ENCODE measurements at places on chromosomes 13 and 19.

- DNase-seq: no peak
Observed at GRCh38 chr19:33862981-33863380, 66.3 kb downstream of the KCTD15 start.

DNA sequence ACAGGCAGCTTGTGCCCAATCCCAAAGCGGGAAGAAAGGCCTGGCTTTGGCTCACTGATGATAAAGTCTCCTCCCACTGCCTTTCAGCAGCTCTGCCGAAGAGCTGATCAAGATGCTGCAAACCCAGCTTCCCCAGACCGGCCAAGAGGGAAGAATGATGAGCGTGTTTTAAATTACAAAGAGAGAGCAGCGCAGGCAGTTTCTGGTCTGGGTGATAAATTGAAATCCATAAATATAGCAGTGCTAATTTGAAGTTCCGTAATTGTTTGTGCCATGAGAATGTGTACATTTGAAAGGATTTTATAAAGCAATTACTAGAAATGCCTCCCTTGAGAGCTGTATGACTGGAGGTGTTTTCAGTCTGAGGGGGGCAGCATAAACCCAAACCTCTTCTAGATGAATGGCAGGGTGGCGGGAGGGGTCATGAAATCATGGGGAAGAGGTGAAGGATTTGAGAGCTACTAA lies 171.8 kb downstream of the STK24 start:
- DNase-seq: no peak

GRCh38 chr19:42121656-42122069 lies 10.6 kb downstream of the POU2F2 start:
- peak; percentile 79 for DNase-seq

- DNase-seq: no peak
Observed at GRCh38 chr13:98877936-98878335, 99.9 kb downstream of the DOCK9 start.

DNA sequence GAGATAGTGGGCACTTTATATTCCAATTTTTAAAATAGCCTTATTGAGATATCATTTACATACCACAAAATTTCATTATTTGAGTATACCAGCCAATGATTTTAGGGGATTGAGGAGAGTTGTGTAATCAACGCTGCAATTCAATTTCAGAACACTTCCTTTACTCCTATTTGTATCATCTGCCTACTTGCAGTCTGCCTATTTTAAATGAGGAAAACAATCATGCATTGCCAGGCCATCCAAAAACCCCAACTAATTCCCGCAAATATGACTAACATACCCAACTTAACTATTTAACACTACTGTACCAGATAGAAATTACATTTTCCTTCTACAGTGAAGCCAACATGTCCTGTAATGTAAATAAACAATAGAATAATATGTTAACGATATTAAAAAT lies 26.7 kb downstream of the CAB39L start:
- DNase-seq: no peak

GRCh38 chr19:45156011-45156630 lies 4.7 kb downstream of the NKPD1 start:
- no peak for DNase-seq

DNA sequence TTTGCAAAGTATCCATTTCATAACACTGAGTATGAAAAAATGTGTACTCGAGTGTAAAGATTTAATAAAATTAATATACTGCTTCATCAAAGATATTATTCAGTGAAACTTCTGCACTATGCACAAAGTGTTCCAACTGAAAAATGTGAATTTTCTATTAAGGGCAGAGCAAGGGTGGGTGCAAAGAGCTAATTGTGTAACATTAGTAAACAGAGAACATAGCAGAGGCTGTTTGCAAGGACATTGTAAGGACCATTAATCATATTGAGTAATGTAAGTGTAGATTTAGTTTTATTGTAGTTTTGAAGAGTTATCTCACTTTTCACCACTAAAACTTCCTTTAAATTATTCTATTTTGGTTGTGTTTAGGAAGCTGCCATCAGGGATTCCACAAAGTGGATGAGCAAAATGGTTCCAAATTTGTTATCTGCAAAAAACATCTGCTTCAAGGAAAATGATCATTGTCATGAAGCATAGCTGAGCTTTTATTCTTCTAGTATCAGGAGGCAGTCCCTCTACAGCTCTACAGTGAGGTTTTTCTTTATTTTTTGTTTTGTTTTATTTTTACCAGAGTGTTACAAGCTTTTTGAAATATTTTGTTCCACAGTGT lies 1375.4 kb downstream of the SLITRK1 start:
- no peak for DNase-seq

- no peak for DNase-seq
Observed at GRCh38 chr13:49326222-49326917, 78.6 kb downstream of the CDADC1 start.

DNA sequence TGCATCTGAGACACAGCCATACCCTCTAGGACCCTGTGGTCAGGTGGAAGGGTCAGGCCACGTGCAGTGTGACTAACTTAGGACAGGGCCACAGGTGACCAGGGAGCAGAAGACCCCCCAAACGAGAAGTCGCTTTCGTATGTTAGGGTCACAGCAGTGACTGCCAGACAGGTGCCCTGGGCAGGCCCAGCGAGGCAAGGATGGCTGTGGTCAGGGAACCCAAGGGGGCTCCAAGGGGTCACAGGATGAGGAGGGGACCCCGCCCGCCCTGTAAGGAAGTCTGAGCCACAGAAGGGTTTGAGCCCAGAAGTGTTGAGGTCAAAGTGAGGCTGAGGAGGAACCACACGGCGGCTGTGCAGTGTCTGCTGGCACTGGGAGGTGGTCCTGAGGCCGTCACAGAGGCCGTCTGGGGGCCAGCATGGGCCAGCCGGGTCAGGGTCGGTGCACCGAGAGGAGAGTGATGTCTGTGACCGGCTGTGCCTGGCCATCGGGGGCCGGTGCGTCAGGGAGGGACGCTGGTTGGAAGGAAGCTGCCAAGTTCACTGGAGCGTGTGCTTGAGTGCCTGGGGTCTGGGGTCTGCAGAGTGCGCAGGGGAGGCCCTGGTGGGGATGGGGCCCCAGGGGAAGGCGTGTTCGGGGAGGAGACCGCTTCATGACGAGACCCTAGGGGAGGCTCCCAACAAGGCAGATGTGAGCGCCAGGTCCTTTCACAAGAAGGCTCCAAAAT lies 24.8 kb upstream of the TMEM255B start:
- DNase-seq: no peak

DNA sequence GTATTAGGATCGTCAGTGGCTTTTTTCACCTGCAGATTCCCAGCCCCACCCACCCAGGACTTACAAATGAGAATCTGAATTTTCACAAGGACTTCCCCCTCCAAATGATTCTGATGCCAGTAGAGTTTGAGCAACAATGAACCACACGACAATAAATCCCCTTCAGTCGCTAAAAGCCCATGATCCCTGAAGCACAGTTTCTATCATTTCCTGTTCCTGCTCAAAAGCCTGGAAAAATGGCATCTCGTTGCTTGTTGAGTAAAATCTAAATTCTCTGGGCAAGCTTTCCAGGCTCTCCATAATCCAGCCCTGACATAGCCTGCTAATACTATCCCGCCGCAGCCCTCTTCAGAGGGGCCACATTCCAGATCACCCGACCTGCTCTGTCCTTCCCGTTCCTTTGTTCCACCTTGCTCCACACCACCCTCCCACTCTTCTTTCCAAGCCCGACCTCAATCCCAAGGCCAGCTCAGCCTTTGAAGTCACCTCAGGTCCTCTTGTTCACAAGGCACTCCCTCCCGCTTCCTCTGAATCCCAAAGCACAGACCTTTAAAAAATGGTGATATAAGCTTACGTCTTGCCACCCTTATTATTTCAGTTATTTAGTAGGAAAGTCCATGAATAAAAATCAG lies 67.9 kb downstream of the NUFIP1 start:
- no peak for DNase-seq

DNA sequence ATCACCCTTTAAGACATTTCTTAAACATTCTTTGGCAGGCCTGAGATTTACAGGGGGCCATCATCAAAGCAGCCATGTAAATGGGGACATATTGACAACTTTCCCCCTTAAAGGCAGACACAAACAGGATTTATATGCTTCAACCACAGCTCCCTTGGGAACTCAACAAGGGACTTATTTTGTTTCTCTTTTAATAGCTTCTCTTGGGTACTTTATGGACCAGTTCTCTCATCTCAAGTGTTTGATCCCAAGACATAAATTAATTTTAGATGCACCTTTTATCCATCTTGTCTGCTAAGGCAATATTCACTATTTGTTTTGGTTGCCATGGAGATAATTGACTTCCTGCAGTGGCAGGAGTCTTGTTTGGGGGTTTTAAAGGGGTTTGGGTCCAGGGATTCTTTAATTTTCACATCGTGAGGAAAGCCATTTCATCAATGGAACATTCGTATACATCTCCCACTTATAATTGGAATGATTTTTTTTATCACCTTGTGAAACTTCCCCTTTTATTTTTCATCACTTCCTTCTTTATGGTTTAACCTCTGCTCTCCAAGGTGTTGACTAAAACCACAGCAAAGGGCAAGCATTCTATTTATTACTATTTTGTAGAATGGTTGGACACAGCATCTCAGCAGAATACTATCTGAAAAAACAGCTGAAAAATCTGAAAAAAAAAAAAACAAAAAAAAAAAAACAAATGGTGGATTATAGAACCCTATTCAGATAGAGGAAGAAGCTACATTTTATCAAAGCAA lies 726.0 kb downstream of the DIAPH3 start:
- DNase-seq: no peak

DNA sequence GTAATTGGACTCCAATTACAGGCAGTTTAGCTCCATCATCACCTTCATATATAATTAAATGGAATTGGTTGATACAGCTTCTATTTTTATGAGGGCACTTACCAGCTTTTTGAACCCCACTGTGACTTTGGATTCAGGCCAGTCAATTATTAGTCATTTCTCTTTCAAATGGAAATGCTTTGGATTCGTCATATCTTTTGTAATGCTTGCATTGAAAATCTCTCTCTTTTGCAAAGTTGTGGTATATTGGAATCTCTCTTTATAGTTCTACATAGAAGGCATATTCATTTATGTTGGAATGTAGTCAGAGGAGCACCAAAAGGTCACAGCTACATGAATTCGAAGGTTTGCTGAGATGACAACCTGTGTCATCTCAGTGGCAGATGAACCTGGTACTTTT lies 1074.3 kb upstream of the SLC10A2 start:
- no peak for DNase-seq

- DNase-seq: peak; percentile 65
Observed at GRCh38 chr19:42254089-42254849, 659 bp downstream of the ERF start.

DNA sequence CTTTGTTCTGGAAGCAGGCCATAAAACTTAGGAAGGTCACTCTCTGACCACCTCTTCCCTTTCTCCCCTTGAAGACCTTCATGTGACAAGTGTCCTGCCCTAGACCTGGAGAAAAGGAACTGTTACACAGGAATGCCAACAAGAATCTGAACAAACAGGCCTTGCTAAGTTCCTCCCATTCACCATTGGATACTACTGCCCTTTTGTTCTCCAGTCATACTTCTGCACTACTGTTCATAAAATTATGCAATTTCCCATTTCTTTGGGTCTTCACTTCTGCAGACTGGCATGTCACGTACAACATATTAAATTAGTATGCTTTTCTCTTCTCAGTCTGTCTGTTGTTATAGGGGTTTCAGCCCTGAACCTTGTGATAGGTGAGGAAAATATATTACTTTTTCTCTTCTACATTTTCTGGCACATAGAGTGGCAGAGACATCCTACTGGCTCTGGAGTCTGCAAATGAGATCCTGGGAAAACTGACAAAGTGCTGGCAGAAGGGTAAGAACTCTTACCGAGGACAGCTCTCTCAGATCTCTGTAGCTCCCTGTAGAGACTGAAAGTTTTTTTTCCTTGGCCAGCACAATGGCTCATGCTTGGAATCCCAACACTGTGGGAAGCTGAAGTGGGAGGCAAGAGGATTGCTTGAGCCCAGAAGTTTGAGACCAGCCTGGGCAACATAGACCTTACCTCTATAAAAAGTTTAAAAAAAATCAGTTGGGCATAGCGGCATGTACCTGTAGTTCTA lies 87.6 kb upstream of the SPRY2 start:
- no peak for DNase-seq

- DNase-seq: no peak
Observed at GRCh38 chr13:45113233-45114224, 6.8 kb upstream of the GTF2F2 start.

DNA sequence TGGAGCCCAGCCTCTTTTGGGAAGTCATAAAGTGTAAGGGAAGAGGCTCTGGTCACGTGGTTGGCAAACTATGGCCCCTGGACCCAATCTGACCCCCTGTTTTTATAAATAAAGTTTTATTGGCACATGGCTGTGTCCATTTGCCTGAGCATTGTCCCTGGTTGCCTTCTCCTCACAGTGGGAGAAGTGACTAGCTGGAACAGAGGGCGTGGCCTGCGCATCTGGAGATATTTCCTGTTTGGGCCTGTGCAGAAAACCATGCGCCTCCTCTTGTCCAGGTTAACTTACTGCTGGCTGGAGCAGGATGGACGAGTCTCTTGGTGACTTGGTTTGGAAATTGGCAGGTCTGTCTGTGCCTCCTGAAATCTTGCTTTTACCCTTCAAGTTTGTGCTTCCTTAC lies 48.3 kb downstream of the KDM4B start:
- no peak for DNase-seq

DNA sequence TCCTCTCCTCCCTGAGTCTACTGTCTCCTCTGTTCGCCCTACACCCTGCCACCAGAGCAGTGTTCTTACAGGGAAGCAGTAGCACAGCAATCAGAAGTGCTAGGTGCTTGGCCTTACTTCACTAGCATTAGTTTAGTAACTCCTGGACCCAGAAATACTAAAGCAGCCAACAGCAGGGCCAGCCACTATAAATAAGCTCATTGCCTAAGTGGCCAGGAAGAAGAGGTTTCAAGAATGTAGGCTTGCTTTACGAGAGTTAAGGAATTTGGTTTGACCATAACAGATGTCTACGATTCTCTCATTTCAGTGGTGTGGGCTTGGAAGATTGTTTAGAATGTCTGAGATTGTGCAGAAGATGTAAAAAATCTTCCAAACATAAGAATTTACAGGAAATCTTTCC lies 103.3 kb downstream of the ZAR1L start:
- no peak for DNase-seq

GRCh38 chr13:98445340-98446233 lies 131.3 kb downstream of the STK24 start:
- DNase-seq: peak; percentile 48

DNA sequence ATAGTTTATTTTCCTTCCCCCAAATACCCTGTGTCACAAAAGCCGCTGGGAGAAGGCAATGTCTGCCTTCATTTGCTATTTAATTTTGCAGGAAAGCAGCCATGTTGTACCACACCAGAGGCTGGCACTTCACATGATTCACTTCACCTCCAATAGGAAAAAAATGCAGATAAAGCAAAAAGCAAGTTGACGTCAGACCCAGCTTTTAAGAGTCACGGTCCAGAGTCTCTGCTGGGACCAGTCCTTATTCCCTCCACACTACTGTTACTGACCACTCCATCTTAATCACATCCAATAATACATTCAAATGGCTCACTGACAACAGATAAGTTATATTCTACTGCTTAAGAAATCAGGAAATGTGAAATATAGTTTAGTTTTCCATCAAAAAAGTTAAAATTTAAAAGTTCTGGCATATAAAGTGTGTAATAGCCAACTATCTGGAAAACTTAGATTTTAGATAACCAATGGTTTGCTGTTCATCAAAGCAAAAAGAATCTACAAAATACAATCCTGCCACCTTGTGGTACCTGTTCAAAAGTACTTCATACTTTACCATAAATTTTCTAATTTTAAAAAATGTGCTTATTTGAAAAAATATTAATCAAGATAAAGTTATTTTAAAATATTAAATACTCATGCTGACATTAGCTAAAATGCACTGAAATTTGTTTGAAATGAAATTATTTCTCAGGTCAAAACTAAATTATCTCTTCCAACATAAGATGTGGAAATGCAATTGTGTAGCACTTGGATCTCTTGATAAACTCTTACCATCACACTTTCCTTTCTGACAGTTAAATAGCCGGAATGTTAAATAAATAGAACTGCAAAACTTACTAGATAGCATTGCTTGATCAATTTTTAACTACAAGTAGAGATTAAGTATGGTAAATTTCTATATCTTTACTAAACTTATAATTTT lies 97.3 kb downstream of the SERP2 start:
- no peak for DNase-seq
